ENCODE measurements at places on chromosomes 2 and 18. TPM values are rescaled to one million over a fixed set of nuclear protein-coding genes. Genes with fewer than 3 reads are reported as not detected.

ATP6V1C2 gene
- total RNA-seq: 0.04 TPM

EPHA4 gene
- total RNA-seq: not detected

DSC2 gene
- 19.6 TPM for total RNA-seq

GALNT13 gene
- total RNA-seq: 4.8 TPM

CEP68 gene
- 5.7 TPM for total RNA-seq

DIS3L2 gene
- total RNA-seq: 23.9 TPM

NCKAP5 gene
- not detected for total RNA-seq

ANKRD30B gene
- total RNA-seq: not detected

PRKAG3 gene
- not detected for total RNA-seq

IL37 gene
- total RNA-seq: not detected

TUBB6 gene
- 9.9 TPM for total RNA-seq

ERICH2 gene
- total RNA-seq: not detected

PAX8 gene
- total RNA-seq: 1.5 TPM

XDH gene
- not detected for total RNA-seq

AKAIN1 gene
- total RNA-seq: not detected

TRIM43 gene
- not detected for total RNA-seq

MTERF4 gene
- 61.5 TPM for total RNA-seq

TTLL4 gene
- total RNA-seq: 78.0 TPM

CTLA4 gene
- not detected for total RNA-seq

GLI2 gene
- total RNA-seq: not detected
